ENCODE measurements at places on chromosomes 2 and 18. TPM values are rescaled to one million over a fixed set of nuclear protein-coding genes. Genes with fewer than 3 reads are reported as not detected.

GRCh38 chr2:64975232-64975821 is 13.9 kb upstream of the SLC1A4 start:
- H3K27me3 ChIP-seq: no peaks in the 10 kb centered on the region
- peak overlapping the region; percentile 83 for H3K27ac ChIP-seq
- H3K4me3 ChIP-seq: no peak overlapping the region
- DNase-seq: peak; percentile 92

- H3K36me3 ChIP-seq: no peaks in the 10 kb centered on the region
- H3K4me3 ChIP-seq: no peak overlapping the region
- no peaks in the 10 kb centered on the region for H3K27me3 ChIP-seq
These were observed 452.8 kb downstream of the CBLN2 start for GRCh38 chr18:72091369-72091768.

GRCh38 chr18:7116001-7116730 is 1.4 kb downstream of the LAMA1 start:
- no peak for DNase-seq
- no peak overlapping the region for H3K27ac ChIP-seq

DNA sequence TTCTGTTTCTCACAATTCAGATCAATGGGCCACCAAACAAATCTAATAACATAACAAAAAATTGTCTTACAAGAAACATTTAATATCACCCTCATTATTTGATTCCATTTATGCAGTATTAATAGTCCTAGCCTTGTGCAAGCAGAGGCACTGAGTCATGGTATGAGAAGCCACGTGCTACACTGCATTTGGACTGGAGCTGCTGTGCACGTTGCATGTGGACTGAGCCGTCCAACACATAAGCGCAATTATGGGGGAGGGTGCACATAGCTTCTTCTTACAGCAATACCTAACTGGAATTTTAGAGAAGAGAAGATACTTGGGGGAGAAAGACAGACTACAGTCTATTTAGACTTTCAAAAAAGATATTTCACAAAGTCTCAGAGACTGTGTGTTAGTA is 329.6 kb upstream of the ID2 start:
- H3K4me3 ChIP-seq: no peak overlapping the region
- no peak for DNase-seq
- H3K4me1 ChIP-seq: no peaks in the 10 kb centered on the region
- H3K27me3 ChIP-seq: no peaks in the 10 kb centered on the region
- no peak overlapping the region for H3K27ac ChIP-seq

- no peaks in the 10 kb centered on the region for H3K27me3 ChIP-seq
- no peaks in the 10 kb centered on the region for H3K36me3 ChIP-seq
- no peak overlapping the region for H3K4me3 ChIP-seq
- H3K27ac ChIP-seq: peak overlapping the region; percentile 75
These were observed 80.9 kb downstream of the CABYR start for GRCh38 chr18:24219561-24220317.

GRCh38 chr2:82120654-82121053 is 1816.1 kb upstream of the LRRTM1 start:
- no peaks in the 10 kb centered on the region for H3K27me3 ChIP-seq
- no peaks in the 10 kb centered on the region for H3K36me3 ChIP-seq
- no peak overlapping the region for H3K4me3 ChIP-seq
- no peaks in the 10 kb centered on the region for H3K4me1 ChIP-seq
- DNase-seq: no peak
- H3K27ac ChIP-seq: no peak overlapping the region

The UGP2 gene
- 398 TPM for total RNA-seq

The PRSS56 gene
- total RNA-seq: 2.5 TPM

Measured in gastrocnemius medialis (tissue), 4 donors.